ENCODE measurements at places on chromosomes 4 and X. TPM values are rescaled to one million over a fixed set of nuclear protein-coding genes. Genes with fewer than 3 reads are reported as not detected.

The TACR3 gene
- total RNA-seq: not detected

The IRS4 gene
- not detected for total RNA-seq

GRCh38 chrX:23937100-23937499 lies 29.3 kb downstream of the CXorf58 start:
- H3K27me3 ChIP-seq: no peaks in the 10 kb centered on the region
- H3K4me3 ChIP-seq: no peak overlapping the region

The BST1 gene
- total RNA-seq: 0.44 TPM

DNA sequence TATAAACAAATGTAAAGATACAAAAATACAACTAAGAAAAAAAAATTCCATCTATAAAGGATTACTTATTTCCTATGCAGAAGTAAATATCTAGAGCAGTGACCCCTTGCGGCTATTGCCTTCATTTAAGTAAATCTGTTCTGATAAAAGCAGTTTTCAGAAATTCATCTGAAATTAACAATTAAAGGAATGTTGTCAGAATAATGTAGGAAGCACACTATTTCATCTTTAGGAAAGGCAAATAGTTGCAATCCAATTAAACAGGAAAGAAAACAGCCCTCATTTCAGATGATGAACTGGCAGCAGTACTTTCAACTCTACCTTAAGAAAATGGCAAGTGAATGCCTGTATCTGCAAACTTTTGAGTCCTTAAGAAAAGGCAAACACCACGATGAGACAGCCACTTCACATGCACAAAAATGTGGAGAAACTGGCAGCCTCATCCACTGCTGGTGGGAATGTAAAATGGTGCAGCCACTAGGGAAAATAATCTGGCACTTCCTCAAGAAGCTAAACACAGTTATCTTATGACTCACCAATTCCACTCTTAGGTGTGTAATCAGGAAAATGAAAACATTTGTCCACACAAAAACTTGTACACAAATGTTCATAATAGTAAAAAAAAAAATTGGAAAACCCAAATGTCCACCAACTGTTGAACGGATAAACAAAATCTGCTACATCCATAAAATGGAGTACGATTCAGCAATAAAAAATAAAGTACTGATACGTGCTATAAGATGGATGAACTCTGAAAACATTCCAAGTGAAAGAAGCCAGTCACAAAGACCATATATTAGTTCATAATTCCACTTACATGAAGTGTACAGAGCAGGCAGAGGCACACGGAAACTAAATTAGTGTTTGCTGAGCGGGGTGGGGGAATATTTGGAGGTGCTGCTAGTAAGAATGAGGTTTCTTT lies 2.0 kb upstream of the THAP9 start:
- H3K4me1 ChIP-seq: peaks cover 16% of the 10 kb centered on the region
- no peaks in the 10 kb centered on the region for H3K27me3 ChIP-seq
- no peak for DNase-seq
- peak overlapping the region; percentile 95 for H3K4me3 ChIP-seq

The ETDB gene
- total RNA-seq: not detected

All from HCT116 (cell line).